ENCODE measurements at places on chromosomes 11 and 22.

- no peak for DNase-seq
Measured at GRCh38 chr11:24457985-24458384, 38.9 kb upstream of the LUZP2 start.

DNA sequence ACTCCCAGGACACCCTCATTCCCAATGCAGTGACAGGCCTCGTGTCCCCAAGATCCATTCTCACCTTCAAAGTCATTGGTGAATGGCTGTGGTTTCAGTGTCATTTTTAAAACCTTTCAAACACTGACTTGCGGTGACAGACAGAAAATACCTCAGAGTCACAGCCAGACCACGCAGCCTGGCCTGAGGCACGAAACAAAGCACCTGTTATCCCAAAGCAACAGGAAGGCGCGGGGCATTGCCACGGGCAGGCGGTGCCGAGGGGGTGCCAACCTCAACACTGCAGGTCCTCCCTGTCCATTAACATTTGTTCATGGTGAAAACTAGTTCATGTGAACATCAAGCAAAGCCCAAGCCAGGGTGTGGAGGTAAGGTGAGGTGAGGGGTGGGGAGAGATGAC lies 38.2 kb downstream of the RPUSD4 start:
- no peak for DNase-seq

GRCh38 chr11:118633979-118634378 lies 26.6 kb downstream of the PHLDB1 start:
- DNase-seq, result no peak

DNA sequence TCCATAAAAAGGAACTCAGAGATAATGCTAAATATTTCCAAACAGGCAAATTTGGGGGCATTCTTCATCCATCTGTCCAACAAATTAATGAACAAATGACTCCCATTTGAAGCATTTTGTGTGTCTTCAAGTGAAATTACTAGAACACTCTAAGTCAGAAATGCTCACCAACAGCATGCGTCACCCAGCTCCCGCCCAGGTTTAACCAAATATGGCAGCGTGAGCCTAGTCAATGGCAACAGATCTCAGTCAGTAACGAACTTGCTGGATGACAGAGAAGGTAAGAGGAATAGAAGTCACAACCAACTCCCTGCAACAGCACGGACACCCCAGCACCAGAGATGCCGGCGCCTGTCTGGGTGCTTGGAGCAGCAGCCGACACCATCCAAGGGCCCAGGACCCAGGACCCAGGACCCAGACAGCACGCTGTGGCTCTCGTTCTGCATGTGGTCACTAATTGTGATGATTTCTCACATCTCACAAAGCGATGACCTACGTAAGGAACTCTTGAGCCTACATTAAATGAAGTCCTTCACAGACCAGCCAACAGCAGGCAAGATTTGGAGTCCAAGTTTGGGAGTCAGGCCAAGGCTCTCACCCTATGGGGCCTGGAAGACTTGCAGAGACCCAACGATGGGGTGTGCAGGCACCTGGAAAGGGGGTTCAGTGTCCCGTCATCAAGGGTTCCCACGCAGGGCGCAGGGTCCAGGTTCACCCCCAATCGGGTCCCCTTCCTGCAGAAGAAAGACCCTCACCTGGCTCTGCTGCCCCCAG lies 556.9 kb downstream of the BRD1 start:
- no peak for DNase-seq

GRCh38 chr22:44530569-44530968 lies 32.5 kb upstream of the RTL6 start:
- DNase-seq, result no peak

GRCh38 chr11:103370076-103370475 lies 260.9 kb downstream of the DYNC2H1 start:
- no peak for DNase-seq

DNA sequence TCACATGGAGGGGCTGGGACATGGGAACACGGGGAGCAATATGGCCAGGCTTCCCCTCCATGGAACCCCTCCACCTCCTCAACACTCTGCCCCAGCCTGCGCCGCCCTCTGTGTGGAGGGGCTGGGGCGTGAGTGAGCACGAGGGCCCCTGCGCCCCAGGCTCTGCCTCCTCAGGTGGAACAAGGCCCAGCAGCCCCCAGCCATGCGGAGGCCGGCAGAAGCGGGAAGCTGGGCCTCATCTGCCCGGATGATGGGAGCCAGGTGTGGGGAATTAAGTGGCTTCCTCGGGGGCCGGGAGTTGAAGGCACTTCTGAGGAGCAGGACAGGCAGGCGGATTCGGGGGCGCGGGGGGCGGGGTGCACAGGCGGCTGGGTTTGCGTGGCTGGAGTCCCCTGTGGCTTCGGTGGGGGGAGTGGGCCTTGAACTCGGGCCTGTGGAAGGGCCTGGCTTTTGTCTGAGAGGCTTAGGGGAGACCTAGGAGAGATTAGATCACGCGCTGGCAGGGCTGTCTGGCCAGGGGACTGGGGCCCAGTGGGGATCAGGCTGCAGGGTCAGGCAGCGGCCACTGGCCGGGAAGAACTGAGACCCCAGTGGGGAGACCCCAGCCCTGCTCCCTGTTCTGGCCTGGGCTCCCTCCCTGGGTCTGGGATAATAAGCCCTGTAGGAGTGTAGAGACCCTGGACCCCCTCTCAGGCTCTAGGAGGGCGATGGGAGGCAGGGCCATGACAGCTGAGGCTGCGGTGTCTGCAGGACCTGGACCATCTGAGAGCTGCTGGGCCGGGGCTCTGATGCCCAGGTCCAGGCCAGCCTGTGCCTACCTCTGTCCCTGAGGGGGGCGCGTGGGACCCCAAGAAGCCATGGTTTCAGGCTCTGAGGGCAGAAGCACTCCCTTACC lies 13.3 kb downstream of the PRR33 start:
- DNase-seq, result no peak

GRCh38 chr22:22462813-22463567 lies 45.6 kb downstream of the ZNF280B start:
- no peak for DNase-seq

- no peak for DNase-seq
Measured at GRCh38 chr11:122668562-122669090, 13.1 kb downstream of the UBASH3B start.

- no peak for DNase-seq
Measured at GRCh38 chr11:117328375-117329010, 839 bp downstream of the CEP164 start.

DNA sequence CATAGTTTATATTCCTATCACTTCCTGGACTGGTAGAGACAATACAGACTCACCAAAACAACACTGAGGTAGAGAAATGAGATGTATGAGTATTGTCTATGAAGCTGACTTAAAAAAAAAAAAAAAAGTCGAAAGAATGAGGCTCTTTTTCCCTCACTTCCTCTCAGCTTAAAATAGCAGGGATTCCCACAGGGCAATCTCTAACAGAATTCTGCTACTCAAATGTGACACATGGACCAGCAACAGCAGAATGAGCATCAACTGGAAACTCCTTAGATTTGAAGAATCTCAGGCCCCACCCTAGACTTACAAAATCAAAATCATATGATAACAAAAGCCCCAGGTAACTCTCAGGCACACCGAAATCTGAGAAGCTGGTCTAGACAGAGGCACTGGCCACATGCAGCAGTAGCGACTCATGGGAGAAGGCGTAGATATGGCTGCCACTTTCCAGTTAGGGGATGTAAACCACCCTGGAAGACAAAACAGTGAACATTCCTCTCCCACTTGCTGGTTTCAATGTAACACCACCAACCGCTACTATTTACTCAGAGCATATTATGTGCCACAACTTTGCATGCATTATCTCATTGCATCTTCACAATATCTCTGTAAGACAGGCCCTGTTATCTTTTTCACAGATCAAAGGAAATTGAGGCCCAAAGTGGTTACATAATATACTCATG lies 128.0 kb downstream of the RBFOX2 start:
- DNase-seq, result no peak

- no peak for DNase-seq
Measured at GRCh38 chr22:30318799-30319419, 7.8 kb downstream of the TBC1D10A start.

GRCh38 chr22:23218867-23219251 lies 38.5 kb downstream of the BCR start:
- no peak for DNase-seq

DNA sequence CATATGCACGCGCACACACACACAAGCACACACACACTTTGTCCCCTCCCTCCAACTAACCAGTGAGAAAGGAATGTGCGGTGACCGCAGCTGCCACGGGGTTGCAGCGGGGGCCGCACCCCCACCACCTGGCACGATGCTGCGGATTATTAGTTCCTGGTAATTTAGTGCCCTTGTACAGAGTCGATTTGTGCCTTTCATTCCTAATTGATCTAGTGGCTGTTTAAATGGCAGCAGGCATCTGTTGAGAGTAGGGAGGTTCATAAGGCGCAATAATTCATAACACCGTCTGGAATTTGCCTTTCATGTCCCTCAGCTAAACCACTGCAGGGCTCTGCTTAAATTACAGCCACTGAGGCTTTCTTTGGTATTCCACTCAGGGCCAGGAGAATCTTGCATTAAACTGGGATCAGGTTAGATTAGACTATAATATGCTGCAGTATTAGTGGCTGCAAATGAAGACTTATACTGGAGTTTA lies 113.7 kb downstream of the FEZ1 start:
- DNase-seq, result no peak

DNA sequence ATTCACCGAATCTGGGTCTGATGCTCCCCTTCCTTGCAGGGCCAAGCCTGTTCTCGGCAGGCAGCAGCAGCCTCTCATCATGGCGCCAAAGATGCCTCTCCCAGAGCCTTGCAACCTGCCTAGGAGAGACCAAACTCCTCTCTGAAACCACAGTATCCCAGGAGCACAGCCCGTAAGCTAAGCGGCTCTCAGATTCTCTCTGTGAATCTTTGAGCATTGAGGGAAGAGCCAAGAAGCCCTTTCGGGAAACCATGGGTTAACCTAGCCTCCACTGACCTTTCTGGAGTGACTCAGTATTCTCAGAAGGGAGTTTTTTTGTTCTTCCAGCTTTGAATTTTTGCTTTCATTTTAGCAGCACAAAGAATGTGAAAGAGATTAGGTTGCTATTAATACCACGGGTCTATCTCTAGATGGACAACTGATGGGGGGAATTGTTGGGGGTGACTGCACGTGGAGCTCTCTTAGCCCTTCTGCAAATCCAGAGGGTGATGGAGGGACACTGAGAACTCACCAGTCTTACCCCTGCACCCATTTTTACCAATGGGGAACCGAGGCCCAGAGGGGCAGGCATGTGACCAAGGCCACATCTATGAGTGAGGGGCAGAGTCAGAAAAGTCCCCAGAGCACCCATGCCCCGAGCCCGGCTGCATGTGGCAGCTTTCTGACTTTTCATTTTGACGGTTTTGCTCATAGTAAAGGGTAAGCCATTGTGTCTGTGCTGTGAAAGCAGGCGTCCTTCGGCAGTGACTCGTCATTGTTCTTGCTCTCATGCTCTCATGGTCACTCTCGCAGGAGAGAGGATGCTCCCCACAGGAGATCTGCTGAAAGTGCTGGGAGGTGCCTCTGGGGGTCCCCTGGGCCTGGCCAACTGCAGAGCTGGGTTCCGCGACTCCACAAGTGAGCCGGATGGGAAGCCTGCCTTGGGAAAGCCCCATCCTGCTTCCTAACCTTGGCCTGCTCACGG lies 36.0 kb downstream of the IRAG1 start:
- no peak for DNase-seq

GRCh38 chr11:58771458-58771855 lies 39.7 kb upstream of the GLYAT start:
- no peak for DNase-seq

- DNase-seq, result no peak
Measured at GRCh38 chr11:34682825-34683224, 61.9 kb downstream of the EHF start.

DNA sequence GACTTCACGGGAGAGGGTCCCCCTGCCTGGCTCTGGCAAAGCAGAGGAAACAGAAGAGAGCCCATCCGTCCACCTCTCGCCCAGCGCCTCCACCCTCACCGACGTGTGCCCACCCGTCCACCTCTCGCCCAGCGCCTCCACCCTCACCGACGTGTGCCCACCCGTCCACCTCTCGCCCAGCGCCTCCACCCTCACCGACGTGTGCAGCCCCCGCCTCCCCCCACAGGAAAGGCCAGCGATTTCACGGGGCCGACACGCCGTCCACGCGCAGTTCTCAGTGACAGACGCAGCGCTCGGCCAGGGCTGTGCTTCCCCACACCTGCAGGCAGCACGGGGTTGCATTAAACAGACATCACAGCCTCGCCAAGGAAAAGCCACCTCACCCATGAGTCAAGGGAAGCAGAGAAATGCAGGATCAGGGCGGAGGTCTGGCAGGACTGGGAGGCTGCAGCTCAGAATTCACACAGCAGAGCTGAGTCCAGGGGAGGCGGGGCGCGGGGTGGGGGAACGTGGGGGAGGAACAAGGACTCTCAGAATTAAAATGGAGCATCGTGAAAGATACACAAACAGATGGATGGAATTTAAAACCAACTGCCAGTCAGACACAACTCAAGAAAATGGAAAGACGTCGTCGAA lies 377.7 kb downstream of the BRD1 start:
- no peak for DNase-seq

DNA sequence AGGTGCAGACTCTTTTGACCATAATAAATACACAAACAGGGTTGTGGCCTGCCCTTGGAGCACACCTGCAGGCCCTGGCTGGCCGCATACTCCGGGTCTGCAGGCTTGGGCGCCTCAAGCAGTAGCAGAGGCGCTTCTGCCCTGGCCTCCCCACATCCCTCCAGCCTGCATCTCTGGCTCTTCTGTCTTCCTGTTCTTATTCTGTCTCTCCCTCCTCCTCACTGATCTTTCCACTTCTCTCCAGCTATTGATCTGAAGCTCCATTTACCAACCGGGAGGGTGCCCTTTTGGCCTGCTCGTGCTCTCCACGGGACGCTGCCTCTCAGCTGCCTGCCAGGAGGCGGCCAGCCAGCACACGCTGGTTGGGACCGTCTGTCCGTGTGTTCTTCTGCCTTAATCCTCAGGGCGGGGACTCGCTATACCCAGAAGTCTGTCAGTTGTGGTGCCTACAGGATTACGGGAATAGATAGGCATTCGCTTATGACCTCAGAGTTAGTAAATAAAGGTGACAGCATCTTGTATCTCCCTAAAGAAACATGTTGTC lies 5.2 kb downstream of the UPB1 start:
- no peak for DNase-seq

DNA sequence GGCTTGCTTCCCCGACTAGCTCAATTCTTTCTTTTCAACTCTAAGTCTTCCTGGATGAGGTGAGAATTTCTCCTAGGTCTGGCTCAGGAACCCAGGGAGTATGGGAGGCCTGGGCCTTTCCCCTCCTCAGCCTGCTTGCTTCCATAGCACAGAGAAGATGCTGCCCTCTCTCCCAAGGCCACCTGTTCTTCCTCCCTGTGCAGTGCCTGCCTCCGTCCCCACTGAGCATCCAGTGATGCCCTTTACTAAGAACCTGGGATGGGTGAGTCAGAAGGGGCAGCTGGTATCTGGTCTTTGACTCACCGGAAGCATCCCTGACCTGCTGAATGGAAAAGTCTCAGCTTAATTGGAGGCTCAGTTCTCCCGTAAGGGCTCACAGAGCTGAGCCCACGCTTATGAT lies 607.9 kb downstream of the BUD13 start:
- no peak for DNase-seq

GRCh38 chr11:112625814-112626213 lies 335.4 kb upstream of the NCAM1 start:
- DNase-seq, result no peak

DNA sequence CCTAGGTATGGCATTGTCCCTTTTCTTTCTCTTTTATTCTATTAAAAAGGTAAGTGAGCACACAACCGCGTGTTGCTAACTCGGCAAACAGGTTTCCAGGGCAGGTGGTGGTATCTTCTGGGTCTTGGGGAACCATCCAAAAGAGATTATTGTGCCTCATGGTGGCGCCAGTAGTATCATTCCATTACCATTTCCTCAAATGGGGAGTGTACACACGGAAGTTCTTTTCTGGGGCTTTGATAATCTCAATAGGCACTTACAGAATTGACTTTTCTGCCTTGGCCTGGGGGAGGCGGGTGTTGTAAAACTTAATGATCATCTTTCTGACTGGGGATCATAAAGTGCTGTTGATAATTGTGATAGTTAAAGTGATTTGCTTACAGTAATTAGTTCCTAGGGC lies 234.1 kb downstream of the KIRREL3 start:
- no peak for DNase-seq

Data from NCI-H2081 treated with DMSO at 0.1 percent for 48 hours (cell line).